ENCODE measurements at places on chromosomes 2 and 18.

- peak; percentile 24 for DNase-seq
These were observed 48.5 kb upstream of the PROKR1 start for GRCh38 chr2:68594674-68595492.

DNA sequence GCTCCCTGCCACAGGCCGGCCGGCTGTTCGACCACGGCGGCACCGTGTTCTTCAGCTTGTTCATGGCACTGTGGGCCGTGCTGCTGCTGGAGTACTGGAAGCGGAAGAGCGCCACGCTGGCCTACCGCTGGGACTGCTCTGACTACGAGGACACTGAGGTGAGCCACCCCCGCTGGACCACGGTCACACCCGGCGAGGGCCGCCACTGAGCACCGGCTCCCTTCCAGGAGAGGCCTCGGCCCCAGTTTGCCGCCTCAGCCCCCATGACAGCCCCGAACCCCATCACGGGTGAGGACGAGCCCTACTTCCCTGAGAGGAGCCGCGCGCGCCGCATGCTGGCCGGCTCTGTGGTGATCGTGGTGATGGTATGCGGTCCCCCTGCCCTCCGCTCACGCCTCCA, 20.8 kb downstream of the ANO7 start:
- DNase-seq, result no peak

DNA sequence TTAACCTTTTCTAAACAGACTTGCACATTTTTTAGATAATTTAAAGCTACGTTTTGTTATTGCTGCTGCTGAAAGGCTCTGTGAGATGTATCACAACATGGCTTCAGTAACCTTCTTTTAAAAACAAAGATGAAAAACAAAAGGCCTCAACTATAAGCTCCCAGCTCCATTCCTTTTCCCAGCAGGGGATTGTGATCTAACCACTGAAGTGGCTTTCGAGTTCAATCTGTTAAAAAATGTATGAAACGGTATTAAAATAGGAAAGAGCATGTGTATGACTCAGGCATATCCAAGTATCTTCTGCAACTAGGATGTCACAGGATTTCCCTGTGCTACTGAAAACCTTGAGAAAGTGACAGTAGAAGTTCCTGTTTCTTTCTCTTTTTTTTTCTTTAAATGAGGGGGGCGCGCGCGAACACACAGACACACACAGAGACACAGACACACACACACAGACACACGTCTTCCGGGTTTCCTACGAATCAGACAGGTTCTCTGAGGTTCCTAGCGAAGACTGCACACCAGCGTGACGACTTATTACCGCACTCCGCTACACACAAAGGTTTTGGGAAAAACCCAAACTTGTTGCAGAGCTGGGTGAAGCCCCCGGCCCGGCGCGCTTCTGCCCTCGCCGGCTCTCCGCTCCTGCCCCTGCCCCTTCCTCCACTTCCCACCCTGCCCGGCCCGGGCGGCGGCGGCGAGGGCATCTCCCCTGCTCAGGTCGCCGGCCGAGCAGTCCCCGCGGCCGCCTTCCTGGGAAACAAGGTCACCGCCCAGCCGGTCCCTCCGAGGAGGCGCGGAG, 86.8 kb downstream of the RBMS1 start:
- no peak for DNase-seq

DNA sequence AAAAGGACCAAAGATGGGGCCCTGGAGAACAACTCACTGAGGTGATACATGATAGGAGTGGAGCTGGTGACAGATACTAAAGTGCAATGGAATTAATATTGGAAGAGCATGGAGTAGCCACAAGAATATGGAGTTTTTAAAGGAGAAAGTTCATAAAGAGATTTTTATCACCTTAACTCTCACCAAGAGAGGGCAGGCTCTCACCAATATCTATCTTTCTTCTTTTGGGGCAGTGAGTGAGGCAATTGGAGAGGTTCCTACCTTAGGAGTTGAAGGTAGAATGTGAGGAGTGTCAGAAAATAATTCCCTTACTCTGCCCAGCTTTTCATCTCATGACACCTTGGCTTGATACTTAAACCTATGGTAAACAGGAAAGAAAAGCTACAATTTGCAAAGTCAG, 233.7 kb upstream of the CWC22 start:
- no peak for DNase-seq

DNA sequence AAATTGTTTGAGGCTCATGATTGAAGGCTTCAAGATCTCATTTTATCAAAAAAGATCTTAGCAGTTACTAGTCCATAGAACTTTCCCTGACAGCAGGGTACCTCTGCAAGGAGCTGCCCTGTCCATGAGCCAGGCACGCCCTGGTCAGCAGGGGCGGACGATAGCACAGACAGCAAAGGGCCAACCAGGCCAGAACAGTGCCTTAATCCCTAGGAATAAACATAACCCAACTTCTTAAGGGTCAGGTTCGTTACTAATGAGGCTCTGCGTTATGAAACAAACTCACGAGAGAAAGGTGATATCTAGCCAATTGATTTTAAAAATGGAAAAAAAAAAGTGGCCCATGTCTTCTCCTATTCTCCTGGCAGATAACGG, 59.2 kb downstream of the BCL2 start:
- DNase-seq, result no peak

DNA sequence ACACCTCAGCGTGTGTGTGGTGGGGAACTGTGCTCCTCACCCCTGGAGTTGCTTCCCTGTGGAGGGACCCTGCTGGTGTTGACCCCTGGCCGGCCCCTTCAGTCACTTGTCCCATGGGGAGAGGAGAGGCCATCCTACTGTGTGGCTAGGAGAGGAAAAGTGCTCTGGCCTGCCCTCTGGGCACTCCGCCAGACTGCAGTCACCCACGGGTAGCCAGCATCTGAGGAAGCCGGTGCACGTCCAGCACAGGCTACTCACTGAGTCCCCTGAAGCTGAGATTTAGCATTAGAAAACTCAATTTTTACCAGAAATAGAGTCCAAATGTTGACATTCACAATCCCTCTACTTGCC, 211.5 kb upstream of the RAB6C start:
- no peak for DNase-seq

GRCh38 chr2:182324665-182325064, 102.2 kb downstream of the PDE1A start:
- DNase-seq, result no peak

DNA sequence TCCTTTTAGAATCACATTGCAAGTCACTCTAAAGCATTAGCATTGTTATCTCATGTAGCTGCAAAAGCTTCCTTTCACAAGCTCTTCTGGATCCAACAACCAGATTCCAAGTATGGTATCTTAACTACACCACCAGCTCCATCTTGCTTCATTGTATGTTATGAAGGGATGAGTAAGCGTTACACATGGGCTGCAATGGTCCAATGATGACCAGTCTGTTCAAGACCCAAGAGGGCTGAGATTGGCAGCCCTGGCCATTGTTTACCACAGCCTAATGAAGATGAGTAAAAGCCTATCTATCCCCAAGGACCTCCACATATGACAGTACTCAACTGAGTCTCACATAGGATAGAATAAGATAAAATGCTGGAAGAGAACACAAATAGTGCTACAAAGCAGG, 6.3 kb downstream of the CFLAR start:
- DNase-seq, result no peak

DNA sequence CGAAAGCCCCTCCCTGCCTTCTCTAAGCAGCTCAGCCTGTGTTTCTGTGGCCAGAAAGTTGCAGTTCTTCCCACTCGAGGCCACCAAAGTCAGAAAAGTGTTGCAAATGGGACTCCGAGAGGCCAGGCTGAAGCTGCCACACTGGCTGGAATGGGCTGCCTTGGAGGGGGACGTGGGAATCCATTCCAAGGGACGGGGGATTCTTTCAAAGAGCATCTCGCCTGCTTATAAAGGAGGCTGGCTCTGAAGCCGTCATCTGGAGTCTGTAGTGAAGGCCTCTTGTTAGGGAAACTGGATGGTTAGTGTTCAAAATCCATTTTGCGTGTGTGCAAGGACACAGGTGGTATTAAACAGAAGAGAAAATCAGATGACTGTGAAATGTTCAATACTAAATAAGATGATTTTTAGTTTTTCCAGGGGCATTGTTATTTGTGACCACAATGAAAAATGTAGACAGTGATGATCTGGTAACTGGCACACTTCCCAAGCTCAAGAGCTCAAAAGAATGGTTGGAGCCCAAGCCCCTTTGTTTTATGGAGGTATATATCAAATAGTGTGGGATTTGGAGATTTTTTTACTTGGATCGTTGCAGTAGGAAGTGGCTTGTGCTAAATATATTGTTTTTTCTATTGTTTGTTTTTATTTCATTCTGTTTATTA, 782 bp downstream of the FAM228B start:
- no peak for DNase-seq

DNA sequence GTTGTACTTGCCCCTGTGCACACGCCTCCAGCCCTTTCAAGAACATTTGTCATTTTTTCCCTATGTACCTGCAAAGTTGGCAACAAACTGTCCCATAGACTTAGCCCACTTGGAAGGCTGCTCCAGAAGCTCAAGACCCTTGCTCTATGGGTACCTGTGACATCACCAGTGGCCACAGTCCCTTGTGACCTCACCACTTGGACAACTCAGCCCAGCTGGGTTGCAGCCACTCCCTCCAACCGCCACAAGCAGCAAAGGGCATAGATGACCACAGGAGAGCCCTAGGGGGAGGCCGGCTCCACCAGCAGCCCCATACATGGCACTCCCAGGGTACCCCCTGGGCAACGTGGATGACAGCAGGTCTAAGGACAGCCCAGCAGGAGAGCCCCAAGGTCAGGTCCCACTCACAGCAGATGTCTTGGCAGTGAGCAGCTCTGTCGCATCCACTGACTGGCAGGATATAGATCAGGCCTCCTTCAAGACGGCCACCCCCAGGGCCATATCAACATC, at the start of gene TEX44:
TEX44 (plus strand) TSS at position 229 of the 510 bp plus-strand sequence; CDS start at position 317, 88 bp downstream.
- DNase-seq, result no peak

- no peak for DNase-seq
These were observed 391.3 kb upstream of the FIGN start for GRCh38 chr2:164126960-164127660.

GRCh38 chr2:105121434-105121833, 83.6 kb downstream of the MRPS9 start:
- DNase-seq, result no peak

GRCh38 chr2:204914708-204915107, 369.4 kb downstream of the PARD3B start:
- DNase-seq, result no peak

GRCh38 chr2:98156304-98156703, 69.3 kb downstream of the VWA3B start:
- DNase-seq, result no peak

DNA sequence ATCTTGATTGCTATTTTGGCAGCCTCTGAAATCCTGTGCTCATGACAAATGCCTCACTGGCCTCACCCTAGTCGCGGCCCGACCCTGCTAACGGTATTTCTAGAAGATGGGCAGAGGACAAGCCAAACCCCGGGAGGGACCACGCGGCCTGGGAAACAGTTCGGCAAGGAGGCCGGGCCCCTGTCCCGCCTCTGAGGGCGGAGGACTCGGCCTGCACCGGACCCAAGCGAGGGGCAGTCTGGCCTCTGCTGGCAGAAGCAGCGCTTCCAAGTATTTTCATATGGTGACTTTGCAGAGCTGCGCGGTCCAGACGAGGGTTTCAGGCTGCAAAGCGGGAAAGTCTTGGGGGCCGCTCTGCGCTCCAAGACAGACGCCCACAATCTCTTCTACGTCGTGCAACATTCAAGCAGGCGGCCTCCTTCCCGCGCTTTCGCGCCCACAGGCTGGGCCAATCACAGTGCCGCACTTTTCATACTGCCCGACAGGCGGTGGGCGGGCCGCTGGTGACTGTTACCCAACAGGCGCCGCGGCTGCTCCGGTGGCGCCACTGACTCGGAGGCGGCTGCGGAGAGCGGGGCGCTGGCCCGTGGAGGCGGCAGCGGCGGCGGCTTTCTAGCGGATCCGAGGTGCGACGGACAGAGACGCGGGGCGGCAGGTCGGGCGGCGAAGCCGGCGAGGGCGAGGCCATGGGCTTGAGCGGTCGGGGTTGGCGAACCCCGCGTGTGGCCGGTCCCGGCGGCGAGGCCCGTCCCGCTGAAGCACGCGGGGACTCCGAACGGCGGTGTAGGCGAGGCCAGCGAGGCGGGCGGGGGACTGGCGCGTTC, at the start of gene RBM44:
RBM44 (plus strand) TSS at position 544 of the 824 bp plus-strand sequence. CDS start 14,831 bp downstream, outside the sequence.
- no peak for DNase-seq

DNA sequence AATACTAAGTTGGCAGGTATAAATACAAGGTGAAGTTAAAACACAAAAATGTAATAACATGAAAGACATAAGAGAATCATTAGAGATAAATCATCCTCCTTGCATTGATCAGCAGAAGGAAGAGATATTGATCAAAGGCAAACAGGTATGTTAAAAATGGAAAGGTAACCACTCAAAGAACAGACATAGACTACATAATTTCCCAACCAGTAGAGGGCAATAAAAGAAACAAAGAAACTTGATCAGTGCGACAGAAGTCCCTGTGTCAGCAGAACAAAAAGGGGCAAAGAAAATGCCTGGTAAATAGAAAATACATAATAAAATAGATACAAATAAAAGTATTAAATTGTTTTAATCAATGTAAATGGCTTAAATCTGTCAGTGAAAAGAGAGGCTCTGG, 53.6 kb downstream of the FAM228A start:
- DNase-seq, result no peak

DNA sequence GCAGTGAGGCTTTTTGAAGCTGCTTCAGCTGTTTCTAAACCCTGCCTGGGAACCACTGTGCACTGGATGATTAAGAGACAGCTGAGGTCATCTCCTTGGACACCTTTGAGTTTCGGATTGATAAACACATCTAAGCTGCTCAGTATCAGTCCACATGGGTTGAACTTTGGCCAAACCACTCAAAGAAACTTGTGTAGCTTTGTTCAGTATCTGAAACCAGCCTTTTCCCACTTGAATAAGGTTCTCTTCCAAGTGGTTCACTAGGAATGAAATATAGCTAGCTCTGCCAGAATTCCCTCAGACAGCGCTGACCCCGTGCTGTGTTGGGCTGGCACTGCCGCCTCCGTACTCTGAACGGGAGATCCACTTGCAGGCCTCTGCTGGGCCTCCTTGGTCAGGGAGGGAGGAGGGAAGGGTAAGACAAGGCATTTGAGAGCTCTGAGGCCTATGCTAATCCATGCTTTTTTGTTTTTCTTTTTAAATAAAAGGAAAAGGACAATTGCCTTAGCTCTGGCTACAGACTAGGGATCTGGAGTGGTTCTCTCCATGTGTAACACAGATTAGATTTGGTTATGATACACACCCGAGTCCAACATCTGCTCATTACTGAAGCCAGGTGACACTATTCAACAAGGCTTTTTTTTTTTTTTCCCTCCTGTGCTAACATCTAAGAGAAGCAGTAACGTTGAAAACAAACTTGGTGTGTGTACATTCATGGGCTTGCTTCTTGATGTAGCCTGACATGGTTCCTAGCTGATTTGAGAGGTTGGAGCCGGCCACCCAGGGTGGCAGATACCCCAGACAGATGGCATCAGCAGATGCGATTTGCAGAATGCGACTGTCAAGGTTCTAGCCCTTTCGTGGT, 67.7 kb downstream of the NCK2 start:
- DNase-seq, result no peak
